ENCODE measurements at places on chromosomes 16 and 17.

DNA sequence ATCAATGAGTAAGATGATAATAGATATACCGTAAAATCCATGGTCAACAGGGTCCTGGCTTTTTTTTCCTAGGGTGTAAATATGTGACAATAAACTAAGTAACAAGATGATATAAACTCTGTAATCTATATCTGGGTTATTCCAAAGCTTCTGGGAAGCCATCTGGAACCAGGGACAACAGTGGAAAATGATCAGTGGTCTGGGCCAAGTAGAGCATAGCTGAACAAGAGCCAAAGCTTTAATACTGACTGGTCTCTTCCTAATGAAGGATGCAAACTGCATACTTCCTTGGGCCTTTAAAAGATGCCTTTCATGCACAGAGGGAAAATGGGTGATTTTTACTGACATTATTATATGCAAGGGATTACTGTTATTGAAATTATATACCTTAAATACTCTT, 8.9 kb downstream of the CA10 start:
- DNase-seq, result no peak

DNA sequence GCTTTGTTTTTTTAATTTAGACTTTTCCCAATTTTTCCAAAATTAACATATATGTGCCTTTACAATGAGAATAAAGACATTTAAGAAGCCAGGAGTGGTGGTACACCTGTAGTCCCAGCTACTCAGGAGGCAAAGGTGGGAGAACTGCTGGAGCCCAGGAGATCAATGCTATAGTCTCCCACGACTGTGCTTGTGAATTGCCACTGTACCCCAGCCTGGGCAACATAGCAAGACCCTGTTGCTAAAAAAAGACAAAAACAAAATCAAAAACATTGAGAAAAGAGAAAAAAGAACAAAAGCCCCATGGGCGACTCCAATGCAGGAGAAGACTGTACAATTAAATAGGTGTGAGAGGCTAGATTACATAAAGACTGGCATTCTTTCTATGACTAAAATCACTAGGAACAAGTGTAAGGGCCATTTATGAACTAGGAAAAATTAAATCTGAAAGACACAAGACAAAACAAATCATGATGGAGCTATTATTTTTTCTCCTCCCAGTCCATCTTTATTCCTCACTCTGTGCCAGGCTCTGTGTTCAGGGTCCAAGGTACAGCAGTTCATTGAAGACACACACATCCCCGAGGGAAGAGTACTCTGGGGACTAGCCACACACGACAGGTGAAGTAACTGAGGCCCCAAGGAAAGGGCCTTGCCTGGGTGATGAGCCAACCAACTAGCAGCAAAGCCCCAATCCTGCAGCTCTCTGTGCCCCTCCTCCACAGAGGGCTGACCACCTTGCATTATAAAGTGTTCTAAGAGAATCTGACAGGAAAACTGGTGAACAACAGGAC, 79.8 kb downstream of the CREBBP start:
- DNase-seq, result no peak

GRCh38 chr16:11613381-11614303, 26.9 kb upstream of the LITAF start:
- no peak for DNase-seq

DNA sequence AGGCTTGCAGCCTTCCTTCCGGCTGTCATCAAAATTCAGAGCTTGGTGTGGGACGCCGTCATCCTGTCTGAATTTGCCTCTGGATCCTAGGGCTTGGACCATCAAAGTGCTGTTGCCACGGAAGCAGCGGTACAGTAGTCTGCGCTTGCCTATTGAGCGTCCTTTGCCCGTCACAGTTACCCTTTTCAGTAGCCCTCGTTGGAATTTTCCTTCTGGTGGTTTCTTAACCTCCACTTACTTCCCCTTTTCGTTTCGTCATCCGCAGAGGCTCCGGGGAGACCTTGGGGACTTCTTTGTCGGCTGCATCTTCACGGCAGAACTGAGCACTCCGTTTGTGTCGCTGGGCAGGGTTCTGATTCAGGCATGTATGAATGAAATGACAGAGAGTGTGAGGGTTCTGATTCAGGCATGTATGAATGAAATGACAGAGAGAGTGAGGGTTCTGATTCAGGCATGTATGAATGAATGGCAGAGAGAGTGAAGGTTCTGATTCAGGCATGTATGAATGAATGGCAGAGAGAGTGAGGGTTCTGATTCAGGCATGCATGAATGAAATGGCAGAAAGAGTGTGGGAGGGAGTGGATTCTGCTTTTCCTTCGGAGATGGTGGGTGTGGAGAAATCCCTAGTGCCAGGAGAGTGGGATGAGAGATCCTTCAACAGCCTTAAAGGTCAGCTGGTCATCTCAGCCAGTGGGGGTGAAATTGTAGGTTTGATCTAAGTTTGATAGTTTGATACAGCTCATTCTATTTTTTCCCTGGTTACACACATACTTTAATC, 8.0 kb downstream of the TLCD3A start:
- DNase-seq, result no peak

DNA sequence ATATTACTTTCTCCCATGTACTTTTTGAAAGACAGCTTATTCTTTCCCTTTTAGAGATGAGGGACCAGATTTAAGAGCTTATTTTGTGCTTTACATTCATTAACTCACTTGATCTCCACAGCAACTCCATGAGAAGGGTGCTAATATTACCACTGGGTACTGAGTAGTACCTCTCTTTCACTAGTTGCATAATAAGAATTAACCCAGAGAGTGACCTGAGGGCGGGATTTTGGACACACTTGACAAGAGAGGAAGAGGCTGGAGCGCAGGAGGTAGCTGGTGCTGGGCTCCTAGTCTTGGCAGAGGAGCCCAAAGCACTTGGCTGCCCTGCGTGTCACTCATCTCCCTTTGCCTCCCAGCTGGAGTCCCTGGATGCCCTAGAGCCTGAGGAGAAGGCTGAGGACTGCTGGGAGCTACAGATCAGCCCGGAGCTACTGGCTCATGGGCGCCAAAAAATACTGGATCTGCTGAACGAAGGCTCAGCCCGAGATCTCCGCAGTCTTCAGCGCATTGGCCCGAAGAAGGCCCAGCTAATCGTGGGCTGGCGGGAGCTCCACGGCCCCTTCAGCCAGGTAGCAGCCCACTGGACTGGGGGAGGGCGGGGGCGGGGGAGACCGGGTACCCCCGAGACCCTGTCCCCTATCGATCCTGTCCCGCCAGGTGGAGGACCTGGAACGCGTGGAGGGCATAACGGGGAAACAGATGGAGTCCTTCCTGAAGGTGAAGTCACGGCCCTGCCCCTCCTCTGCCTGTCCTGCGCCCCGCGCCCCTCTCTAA, 1.7 kb upstream of the MAZ start:
- no peak for DNase-seq

DNA sequence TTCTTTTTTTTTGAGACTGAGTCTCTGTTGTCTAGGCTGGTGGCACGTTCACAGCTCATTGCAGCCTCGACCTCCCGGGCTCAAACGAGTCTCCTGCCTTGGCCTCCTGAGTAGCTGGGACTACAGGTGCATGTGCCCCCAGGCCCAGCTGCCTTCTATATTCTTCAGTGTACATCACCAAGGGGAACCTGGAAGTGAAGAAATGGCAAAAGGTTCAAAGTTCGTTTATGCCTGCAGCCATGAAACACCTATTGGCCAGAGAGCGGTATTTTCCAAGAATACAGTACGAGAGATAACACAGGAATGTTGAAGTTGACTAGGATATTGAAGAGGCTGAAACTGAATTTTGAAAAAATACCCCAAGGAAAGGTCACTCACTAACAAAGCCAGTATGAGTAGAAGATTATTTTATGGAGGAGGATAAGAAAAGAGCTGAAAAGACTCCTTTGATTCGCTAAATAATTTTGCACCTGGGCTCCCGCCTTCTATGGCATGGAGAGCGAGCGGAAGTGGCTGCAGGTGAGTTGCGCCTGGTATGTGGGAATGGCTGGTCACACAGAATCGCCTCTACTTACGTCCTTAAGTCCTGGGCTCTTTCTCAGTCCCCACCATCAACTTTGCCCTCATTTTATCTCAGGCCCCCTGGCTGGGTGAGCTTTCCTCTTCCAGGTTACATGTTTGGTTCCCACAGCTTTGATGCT, 9.8 kb downstream of the ST6GALNAC1 start:
- no peak for DNase-seq

- peak; percentile 38 for DNase-seq
Observed at GRCh38 chr16:8798174-8798527, 512 bp downstream of the PMM2 start.

DNA sequence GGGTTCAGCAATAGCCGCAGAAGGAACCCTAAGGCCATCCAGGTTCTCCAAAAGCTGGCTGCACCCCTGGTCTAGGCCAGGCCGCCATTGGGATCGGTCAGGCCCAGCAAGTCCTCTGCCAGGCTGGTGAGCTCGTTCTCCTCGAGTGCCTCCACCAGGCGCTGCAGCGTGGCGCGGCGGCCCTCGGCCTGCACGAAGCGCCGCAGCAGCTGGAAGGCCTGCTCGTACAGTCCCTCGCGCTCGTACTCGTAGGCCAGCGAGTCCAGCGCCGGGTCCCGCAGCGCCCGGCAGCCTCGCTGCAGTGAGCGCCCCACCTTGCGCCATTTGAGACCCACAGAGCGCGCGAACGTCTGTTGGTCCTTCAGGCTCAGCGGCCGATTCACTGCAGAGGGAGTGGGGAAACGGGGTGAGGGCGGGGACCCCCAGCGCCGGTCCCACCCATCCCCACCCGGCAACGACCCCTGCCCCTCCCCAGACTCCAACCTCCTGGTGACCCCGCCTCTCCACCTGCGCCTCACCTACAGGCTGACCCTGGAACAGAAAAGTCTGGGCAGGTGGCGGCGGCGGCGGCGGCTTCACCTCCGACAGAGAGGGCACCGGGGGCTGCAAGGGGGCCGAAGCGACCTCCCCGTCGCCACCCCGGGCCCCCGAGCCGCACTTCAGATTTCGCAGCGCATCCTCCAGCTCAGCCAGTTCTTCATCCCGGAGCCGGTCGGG, 3.9 kb upstream of the B3GNT9 start:
- no peak for DNase-seq

DNA sequence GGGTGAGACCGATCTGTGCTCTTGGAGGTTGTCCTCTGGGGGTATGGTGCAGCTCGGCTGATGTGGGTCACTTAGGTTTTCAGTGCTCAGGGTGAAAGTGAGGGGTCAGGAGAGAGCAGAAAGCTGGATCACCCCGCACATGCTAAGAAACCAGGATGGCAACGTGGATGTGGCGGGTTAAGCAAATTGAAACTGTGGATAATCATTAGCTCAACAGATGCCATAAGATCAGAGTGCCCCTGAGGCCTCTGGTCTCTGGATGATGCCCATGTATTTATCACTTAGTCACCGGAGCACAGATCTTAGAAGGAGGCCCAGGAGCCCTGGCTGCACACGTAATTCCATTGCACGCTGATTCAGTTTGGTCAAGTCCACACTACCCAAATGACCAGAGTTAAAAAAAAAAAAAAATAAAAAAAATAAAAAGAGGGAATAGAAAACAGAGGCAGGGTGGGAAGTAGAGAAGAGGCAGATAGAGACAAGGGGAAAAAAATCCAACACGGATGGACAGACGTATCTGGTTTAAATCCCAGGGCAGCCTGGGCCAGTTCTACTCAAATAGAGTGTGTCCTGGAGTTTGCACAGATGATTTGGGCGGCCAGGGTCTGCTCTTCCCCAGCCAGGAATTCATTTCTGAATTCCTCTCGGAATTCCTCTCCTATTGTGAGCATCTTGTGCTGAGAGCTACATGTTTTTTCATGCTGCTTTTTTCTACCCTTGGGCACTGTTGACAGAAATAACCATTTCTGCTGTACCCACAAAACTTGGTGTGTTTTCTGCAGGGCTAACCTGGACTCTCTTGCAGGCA, 378.3 kb downstream of the CPPED1 start:
- no peak for DNase-seq

DNA sequence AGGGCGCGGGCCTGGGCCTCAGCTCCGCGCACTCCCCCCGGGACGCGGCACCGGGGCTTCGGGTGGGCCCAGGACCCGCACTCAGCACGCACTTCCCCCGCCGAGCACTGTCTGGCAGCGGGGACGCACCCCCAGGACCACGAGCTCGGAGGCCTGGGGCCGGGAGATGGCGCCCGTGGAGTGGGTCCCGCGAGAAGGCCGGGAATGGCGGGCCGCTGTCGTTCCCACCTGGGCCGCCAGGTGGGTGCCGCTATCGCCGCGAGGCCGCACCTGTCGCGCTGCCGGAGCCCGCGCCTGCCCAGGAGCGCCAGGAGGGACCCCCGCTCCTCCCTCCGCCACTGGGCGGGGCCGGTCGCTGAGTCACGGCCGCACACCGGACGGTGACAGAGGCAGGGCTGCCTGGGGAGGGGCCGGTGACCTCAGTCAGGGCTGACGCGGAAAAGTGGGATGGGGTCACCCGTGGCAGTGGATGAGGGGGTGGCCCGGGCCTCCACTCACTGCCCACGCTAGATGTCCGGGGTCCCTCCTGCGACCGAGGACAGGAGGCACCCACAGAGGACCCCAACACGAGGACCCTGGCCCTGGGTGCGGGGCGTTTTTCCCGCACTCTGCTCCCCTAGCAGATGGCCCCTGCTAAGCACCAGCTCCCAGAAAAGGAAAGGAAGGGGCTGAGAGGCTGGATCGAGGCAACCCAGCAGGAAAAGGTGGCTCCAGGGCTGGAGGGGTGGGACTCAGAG, 6.9 kb upstream of the ACTG1 start:
- DNase-seq, result no peak

GRCh38 chr16:84959045-84959576, 52.2 kb downstream of the ZDHHC7 start:
- no peak for DNase-seq

DNA sequence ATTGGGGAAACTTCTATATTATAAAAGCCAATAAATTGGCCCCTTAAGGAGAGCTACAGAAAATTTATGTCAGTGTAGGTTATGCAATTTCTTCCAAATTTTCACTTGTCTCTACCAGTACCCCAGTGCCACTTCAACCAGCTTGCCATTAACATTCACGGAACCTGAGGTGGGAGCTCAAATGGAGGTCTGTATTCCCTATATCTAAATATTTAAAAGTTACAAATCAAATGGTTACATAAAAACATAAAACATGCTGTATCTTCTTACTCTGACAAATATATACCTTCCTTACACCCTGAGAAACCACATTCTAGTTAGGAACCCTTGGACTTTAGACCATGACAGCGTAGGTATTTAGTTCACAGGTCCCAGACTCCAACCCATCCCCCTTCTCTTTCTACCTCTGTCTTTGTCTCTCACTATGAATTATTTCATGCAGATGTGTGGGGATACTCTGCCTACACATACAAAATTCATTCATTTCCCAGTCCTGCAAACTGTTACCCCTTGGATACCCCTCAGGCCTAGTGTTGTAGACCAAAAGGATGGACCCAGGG, 127.8 kb upstream of the PMFBP1 start:
- no peak for DNase-seq

DNA sequence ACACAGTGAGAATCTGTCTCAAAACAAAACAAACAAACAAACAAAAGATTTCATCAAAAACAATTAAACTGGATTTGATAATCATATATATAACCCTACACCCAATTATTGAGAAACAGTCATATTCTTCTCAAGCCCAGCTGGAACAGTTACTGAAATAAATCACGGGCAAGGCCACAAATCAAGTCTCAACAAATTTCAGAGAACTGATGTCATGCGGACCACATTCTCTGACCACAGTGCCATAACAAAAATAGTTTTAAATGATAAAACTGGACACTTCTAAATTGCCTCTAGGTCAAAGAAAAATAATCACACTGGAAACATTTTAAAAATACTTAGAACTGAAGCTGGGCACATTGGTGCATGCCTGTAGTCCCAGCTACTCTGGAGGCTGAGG, 15.9 kb upstream of the PIK3R5 start:
- no peak for DNase-seq
